Left lobe of liver (tissue), 2 donors: ENCODE measurements at places on chromosomes 16 and 17. TPM values are rescaled to one million over a fixed set of nuclear protein-coding genes. Genes with fewer than 3 reads are reported as not detected.

The CACNG3 gene
- not detected for total RNA-seq

The LGALS9B gene
- total RNA-seq, result not detected

- no peak for DNase-seq
These were observed 31.0 kb downstream of the MAPT start for GRCh38 chr17:45925311-45925710.

DNA sequence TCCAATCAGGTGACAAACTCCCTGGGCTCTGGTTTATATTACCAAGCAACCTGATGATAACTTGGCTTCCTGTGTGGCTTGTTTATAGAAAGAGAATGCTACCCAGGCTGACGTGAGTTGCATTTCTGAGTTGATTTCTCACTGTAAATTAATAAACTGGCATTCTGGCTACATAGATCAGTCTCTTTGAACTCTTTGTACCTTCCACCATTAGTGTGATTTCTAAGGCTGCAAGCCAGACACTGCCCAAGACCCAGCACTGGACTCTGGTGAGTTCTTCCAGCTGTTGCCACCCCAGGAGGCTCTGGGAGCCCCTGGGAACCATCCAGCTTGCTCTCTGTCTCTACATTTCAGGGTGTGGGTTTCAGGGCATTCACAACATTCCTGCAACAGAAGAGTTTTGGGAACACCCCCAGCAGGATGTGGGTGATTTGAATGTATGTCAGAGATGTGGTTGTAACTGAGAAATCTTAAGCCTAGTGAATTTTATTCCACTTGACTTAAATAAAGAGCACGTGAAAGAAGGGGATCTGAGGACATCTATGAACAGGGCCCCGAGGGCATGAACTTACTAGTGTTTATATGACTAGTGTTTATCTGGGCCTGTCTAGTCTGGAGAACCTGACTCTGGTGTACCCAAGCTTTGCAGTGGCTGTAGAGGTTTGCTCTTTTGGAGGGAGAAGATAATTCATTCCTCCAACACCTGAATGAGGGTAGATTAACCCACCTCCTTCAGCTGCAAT lies 30.3 kb upstream of the LRRC37A start:
- no peak for DNase-seq

GRCh38 chr17:41977991-41978390 lies 11.4 kb downstream of the CNP start:
- no peak for DNase-seq

DNA sequence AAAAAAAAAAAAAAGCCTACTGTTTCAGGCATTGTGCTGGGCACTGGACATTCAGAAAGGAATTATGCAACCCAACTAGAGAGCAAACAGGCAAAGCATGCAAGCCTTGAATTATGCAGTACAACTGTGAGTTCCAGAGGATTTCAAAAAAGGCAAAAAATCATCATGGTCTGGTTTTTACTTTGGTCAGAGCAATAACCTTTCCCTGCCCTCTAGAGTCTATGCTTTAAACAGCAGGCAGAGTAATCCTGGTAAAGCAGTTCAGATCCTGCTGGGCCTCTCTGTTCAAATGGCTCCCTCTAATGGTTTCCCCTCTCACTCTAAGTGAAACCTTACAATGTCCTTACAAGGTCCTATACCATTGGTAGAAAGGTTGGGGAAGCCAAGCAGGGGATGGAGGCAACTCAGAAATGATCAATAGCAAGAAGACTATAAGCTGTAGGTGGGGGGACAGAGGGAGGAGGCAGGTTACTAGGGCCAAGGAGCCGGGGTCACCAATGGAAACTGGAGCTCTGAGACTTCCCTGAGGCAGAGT lies 4.6 kb upstream of the TAF15 start:
- DNase-seq, result no peak

- no peak for DNase-seq
These were observed 5.7 kb upstream of the CISD3 start for GRCh38 chr17:38724337-38724988.

GRCh38 chr17:28570716-28571360 lies 486 bp downstream of the PIGS start:
- no peak for DNase-seq

GRCh38 chr17:35978346-35978745 lies 3.0 kb downstream of the CCL16 start:
- no peak for DNase-seq

- no peak for DNase-seq
These were observed 434.4 kb upstream of the ZFHX3 start for GRCh38 chr16:73482310-73482709.

The CETP gene
- 3.8 TPM for total RNA-seq

- DNase-seq, result no peak
These were observed 6.8 kb downstream of the ZNF267 start for GRCh38 chr16:31880322-31880979.

- no peak for DNase-seq
These were observed 635.9 kb downstream of the WWOX start for GRCh38 chr16:78735337-78735736.

GRCh38 chr17:42685831-42686230 lies 3.5 kb downstream of the CNTNAP1 start:
- no peak for DNase-seq

The TMIGD1 gene
- not detected for total RNA-seq

DNA sequence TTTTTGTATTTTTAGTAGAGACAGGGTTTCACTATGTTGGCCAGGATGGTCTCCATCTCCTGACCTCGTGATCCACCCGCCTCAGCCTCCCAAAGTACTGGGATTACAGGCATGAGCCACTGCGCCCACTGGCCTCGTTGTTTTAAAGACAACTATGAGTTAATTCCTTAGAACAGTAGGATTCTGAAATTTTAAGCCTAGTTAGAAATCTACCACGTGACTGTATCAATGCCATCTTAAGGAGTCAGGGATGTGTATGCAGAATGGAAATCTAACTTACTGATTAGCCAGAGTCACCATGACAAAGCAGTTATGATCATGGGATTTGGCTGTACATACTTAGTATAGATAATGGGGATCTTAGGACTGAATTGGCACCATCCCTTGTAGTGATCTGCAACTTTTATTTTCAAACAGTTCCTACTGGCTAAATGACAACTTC lies 2.8 kb downstream of the CEP20 start:
- no peak for DNase-seq

The B3GNT9 gene
- 1.6 TPM for total RNA-seq

DNA sequence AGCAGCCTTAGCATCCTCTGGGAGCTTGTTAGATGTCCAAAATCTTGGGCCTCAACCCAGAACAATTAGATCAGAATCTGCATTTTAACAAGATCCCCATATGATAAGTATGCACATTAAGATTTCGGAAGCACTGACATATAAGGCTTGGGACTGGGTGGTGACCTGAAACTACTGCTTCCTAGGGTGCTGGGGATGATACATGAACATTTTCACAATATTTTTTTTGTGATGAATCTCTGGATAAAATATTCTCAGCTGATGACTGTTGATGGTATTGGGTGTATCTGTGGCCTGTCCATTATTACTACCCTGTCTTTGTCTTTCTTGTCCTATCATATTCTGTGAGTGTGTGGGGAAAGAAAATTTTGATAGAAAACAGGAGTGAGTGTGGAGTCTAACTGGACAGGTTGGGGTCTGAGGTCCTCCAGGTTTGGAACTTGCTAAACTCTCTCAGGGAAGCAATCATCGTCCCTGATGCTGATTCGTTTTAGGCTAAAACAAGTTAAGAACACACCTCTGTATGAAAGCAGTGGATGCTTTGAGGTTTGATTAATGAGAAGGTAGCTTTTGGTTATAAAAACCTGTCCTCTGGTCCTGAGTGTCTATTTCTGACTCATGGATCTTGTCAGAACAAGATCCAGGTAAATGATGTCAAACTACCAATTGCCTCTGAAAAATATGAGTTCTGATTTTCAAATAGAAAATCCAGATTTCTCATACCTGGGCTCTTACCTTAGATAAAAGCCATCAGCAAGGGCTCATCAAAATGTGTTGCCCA lies 23.2 kb downstream of the KRT23 start:
- DNase-seq, result no peak

The ADAMTS18 gene
- total RNA-seq, result 0.28 TPM

The SMIM22 gene
- total RNA-seq, result 0.60 TPM

The ADAD2 gene
- not detected for total RNA-seq

DNA sequence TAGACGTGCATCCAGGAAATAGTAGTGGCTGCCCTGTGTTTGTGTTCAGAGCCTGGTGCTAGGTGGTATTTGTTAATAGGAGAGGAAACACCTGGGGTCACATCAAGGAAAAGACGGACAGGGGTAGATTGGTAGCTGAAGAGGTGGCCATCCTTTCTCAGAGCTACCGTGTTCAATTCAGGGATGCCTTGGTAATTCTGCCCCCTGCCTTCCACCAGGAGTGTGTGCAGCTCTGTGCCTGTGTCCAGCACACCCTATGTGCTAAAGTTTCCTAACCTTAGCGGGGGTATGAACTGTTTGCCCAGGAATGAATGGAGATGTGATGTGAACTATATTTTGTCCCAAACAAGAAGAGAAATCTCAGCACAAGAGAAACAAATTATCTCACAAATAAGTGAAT lies 174.1 kb upstream of the MPHOSPH6 start:
- DNase-seq, result no peak

The EEF2KMT gene
- 5.0 TPM for total RNA-seq

The PYY gene
- not detected for total RNA-seq

DNA sequence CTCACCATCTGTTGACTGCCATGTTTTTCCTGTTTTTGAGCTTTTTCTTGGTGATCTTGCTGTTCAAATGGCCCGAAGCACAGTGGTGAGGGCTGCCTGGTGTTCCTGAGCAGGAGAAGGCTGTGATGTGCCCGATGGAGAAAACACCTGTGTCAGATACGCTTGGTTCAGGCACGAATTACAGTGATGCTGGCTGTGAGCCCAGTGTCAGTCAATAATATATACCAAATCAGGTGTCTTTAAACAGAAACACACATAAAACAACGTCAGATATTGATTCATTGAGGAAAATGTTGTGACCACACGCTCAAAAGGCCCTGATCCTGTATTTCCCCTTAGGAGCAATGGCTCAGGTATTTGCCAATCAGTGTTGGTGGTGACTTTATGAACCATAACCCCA lies 111.7 kb downstream of the SDR42E1 start:
- no peak for DNase-seq

The KREMEN2 gene
- total RNA-seq, result not detected

DNA sequence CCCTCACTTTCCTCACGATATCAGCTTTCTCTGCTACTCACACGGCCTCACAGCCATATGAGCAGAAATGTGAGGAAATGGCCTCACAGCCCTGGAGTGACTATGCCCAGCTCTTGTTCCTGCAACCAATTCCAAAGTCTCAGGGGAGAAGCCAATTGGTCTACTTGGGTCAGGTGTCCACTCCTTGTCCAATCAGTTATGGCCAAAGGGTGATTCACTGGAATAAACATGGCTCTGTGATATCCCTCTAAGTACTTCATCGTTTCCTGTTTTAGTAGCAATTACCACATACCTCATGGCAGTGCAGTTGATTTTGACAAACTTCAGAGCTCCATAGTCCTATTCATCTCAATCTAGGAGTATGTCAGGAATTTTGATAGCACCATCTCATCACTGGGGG lies 195.4 kb downstream of the KATNIP start:
- DNase-seq, result no peak

GRCh38 chr16:10318798-10319500 lies 66.9 kb upstream of the ATF7IP2 start:
- DNase-seq, result peak; percentile 65

The SLC13A5 gene
- 273 TPM for total RNA-seq

The PHF23 gene
- 16.5 TPM for total RNA-seq

- DNase-seq, result no peak
These were observed 479.9 kb upstream of the CDH11 start for GRCh38 chr16:65601781-65602180.

DNA sequence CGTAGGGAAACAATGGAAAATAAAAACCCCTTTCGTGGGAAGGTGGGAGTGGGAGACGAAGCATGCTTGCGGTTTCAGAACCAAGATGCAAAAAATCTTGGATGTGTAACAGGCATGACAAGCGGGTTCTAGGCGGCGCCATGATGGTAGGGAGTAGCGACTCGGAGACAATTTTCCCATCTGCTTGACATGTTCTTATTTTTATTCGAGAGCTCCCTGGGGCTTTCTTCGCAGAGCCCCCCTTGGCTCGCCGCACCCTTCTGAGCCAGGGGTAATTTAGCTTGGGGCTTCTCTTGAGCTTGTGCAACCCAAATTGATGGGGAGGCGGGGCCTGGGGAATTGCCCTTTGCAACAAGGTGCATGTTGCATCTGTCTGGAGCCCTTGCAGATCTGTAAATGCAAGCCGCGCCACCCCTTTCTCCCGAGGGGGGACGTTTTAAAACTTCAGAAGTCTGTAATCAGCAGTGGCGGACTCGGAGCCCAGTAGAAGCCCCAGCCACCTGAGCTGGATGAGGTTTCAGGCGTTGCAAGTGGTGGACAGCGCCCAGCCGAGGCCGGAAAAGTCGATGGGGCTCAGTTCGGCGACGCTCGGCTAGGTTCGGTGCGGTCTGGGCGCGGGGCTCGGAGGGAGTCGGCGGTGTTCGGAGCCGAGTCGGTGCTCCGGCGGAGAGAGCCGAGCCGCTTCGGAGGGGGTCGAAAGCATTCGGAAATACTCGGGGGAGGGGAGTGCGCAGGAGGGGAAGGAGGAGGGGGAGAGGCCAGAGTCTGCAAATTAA lies 2.9 kb downstream of the GNAO1 start:
- peak; percentile 89 for DNase-seq

DNA sequence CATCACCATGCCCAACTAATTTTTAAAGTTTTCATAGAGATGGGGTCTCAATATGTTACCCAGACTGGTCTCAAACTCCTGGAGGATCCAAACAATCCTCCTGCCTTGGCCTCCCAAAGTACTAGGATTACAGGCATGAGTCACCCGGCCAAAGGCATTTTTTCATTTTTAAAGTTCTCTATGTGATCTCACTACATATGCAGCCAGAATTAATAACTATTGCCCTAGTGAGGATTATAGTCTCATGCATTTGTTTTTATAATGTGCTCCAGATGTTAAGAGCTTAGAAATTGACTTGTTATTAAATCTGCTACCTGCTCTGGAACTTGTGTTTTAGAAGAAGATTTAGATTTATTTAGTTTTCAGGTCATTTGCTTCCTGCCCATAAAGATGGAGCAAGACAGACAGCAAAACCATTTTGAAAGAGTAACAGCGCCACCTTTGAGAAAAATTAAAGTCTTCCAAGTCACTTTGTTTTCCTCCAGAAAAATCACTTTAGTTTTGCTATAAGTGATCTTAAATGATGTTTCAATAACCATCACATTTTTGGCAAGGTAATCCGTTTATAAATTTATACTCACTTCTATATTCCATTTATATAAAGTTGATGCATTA lies 79.5 kb downstream of the CA4 start:
- no peak for DNase-seq

- DNase-seq, result no peak
These were observed 127.8 kb upstream of the KCNJ16 start for GRCh38 chr17:69947027-69947759.

GRCh38 chr17:48483471-48484131 lies 47.2 kb downstream of the HOXB1 start:
- DNase-seq, result no peak

The SPATA22 gene
- total RNA-seq, result not detected
